ENCODE measurements at places on chromosomes 12 and 14. TPM values are rescaled to one million over a fixed set of nuclear protein-coding genes. Genes with fewer than 3 reads are reported as not detected.

DNA sequence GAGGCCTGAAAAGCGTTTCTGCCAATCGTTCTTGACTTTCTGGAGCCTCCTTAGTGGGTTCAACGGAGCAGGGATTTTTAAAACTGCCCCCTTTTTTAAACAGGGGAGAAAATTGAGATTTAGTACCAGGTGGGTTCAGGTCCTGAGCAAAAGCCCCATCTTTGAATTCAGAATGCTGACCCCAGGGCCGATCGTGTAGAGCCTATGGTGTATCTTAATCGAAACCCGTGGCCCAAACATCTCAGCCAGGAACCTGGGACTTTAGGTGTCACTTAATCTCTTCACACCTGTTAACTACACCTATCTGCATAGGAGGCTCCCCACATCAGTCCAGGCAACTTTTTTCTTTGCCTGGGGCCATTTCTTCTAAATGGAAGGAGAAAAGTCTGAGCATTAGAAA, 6.4 kb upstream of the TBX5 start:
- peaks cover 78% of the 10 kb centered on the region for H3K27me3 ChIP-seq
- no peak for DNase-seq

DNA sequence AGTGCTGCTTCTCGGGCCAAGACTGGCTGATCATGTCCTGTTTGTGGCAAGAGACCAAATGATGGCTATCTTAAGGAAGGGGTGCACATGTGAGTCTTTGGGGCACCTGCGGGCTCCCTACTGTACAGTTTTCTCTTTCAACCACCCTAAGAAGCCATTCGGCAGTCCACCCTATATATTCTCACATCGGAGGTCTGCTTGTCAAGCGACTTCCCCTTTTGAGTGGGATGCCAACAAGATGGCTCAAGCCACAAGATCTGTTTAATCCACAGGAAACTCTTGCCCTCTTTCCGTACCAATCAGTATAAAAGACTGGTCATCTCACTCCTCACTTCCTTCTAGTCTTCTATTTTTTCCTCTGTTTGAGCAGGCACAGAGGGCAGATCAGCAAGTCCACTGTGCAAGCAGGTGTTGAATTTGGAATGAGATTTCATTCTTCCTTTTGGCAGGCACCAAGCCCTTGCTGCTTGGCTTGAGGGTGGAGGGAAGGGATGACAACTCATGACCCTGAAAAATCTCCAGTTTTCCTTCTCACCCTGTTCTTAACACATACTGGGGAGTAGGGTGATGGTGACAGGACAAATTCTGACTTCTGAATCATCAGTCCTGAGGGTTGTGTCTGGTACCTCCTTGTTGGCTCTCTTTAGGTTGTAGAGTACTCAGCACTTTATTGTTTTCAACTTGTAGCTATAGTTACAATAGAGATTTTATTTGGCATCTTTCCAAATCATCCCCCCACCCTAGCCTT, 17.6 kb downstream of the LACRT start:
- peaks cover 4% of the 10 kb centered on the region for H3K4me1 ChIP-seq
- H3K36me3 ChIP-seq = no peaks in the 10 kb centered on the region
- no peak overlapping the region for H3K27ac ChIP-seq
- no peak overlapping the region for H3K4me3 ChIP-seq
- H3K27me3 ChIP-seq = peaks cover 39% of the 10 kb centered on the region
- no peak for DNase-seq

Gene GALNT8
- 1.5 TPM for total RNA-seq

- H3K27me3 ChIP-seq = peaks cover 8% of the 10 kb centered on the region
- no peak for DNase-seq
- H3K27ac ChIP-seq = no peak overlapping the region
- no peaks in the 10 kb centered on the region for H3K36me3 ChIP-seq
Observed at GRCh38 chr14:90424075-90424474, 27.2 kb downstream of the CALM1 start.

Gene HPD
- total RNA-seq = not detected

DNA sequence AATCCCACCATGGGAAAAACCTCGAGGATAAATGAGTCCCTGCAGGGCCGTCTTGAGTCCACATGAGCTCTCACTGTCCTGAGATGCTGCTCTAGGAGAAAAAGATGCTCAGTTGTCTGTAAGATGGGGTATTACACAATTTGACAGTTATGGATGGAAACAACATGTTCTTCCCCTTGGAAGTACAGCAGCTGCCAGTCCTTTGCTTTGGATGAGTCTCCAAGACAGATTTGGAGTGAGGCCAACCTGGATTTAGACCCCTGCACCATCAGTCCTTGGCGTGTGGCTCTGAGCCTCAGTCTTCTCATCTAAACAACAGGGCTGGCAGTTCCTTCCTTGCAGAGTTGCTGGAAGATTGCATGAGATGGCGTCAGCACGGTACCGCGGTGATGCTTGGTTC, 309.1 kb upstream of the FKBP4 start:
- no peak overlapping the region for H3K27ac ChIP-seq
- H3K27me3 ChIP-seq = no peaks in the 10 kb centered on the region
- no peaks in the 10 kb centered on the region for H3K4me1 ChIP-seq
- no peak overlapping the region for H3K4me3 ChIP-seq
- DNase-seq = no peak
- no peaks in the 10 kb centered on the region for H3K36me3 ChIP-seq

Gene KRT8
- total RNA-seq = 0.33 TPM

DNA sequence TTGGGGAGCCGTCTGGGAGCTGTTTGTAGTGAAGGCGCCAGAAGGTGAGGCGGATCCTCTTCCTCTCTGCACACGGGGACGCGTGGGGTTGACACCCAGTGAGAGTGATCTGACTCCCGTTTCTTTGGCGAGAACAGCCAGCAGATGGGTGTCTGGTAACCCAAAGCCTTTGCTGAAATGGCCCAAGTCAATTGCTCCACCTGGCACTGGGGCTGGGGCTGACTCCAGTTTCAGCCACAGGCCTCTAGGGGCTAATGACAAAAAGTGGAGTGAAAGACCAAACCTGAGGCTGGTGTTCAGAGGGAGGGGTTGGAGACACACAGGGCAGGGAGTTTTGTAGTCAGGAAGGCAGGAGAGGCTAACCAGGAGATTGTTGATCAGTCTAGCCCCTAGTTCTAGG, 87.0 kb downstream of the FRMD6 start:
- no peak overlapping the region for H3K27ac ChIP-seq
- no peaks in the 10 kb centered on the region for H3K36me3 ChIP-seq
- no peak overlapping the region for H3K4me3 ChIP-seq
- H3K4me1 ChIP-seq = no peaks in the 10 kb centered on the region
- no peak for DNase-seq
- H3K27me3 ChIP-seq = peaks cover 10% of the 10 kb centered on the region

Gene SOX5
- 85.5 TPM for total RNA-seq

Gene C12orf50
- 0.12 TPM for total RNA-seq

Gene ENDOU
- 0.37 TPM for total RNA-seq

DNA sequence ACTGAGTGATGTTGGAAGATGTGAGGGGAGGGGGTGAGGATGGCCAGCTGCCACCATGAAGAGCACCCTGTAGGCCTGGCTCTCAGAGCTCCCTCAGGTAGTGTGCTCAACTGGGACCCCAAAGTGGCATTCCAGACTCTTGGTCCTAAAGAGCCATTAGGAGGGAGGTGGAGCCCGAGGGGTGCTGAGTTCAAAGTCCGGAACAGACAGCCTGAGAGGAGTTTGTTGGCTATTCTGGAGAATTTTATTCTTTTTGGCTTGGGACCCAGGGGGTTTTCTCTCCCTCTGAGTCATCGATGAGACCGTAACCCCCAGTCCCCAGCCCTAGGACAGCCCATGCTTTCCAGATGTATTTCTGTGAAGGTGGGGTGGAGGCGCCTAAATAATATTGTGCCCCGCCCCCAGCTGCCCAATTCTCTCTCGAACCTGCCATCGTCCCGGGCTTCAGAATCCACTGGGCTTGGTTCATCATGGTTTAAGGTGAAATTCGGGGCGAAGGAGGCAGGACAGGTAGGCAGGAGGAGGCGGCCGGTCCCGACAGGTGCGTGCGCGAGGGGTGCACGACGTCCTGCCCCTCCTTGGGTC, 690 bp upstream of the RBP5 start:
- H3K4me3 ChIP-seq = peak overlapping the region; percentile 93
- DNase-seq = no peak
- H3K36me3 ChIP-seq = peaks cover 6% of the 10 kb centered on the region
- H3K4me1 ChIP-seq = peaks cover 24% of the 10 kb centered on the region
- no peaks in the 10 kb centered on the region for H3K27me3 ChIP-seq

Gene MYL2
- not detected for total RNA-seq

- H3K4me3 ChIP-seq = no peak overlapping the region
- peaks cover 40% of the 10 kb centered on the region for H3K36me3 ChIP-seq
- H3K27ac ChIP-seq = no peak overlapping the region
Observed at GRCh38 chr14:67831113-67831512, 11.5 kb downstream of the RAD51B start.

- no peak for DNase-seq
- H3K4me1 ChIP-seq = peaks cover 10% of the 10 kb centered on the region
- peaks cover 3% of the 10 kb centered on the region for H3K27me3 ChIP-seq
Observed at GRCh38 chr14:62017651-62018230, 255.5 kb downstream of the SNAPC1 start.

DNA sequence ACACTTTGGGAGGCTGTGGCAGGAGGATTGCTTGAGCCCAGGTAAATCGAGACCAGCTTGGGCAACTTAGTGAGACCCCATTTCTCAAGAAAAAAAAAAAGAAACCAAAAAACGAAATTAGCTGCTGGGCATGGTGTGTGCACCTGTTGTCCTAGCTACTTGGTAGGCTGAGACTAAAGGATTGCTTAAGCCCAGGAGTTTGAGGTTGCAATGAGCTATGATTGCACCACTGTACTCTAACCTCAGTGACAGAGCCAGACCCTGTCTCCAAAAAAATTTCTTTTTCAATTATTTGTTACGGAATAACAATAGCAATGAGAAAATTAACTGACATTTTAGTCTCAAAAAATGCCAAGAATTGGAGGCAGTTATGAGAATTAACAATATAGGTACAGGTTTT, 128.0 kb downstream of the CCDC91 start:
- H3K4me1 ChIP-seq = no peaks in the 10 kb centered on the region
- no peak overlapping the region for H3K4me3 ChIP-seq
- no peaks in the 10 kb centered on the region for H3K27me3 ChIP-seq

Data from activated B cell treated with CpG ODN at 0.5 μM for 24 hours (primary cell).